ENCODE measurements at places on chromosomes 6 and 20.

- DNase-seq = no peak
Observed at GRCh38 chr20:52410182-52410647, 218.6 kb upstream of the ZFP64 start.

DNA sequence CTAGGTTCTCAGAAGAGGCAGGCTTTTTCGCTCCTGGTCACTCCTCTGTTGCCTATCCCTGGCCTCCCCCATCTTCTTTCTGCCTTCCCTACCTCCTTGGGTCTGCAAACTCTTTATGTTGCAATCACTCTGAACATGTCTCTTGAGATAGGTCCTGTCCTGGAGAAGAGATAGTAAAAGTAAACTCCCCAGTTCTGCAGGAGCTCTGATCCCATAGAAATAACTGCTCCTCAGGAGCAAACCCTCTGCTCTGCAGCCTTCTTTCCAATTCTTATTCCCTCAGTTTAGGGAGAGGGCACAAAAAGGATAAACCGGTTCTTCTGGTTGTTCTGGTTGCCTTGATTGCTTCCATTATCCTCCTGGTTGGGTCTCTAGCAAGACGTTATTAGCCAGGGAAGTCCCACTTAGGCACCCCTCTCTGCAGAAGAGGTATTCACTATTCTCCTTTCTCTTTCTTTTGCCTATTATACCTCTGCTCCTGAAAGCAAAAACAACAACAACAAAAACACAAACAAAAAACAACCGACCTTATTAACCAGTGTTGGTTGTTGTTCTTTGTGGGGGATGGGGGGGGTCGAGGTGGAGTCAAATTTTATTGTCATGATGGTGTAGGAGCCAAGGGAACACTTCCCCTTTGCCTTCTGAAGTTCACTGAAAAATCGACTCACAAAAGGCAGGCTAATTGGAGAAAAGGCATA, 973 bp downstream of the TRIM38 start:
- no peak for DNase-seq

DNA sequence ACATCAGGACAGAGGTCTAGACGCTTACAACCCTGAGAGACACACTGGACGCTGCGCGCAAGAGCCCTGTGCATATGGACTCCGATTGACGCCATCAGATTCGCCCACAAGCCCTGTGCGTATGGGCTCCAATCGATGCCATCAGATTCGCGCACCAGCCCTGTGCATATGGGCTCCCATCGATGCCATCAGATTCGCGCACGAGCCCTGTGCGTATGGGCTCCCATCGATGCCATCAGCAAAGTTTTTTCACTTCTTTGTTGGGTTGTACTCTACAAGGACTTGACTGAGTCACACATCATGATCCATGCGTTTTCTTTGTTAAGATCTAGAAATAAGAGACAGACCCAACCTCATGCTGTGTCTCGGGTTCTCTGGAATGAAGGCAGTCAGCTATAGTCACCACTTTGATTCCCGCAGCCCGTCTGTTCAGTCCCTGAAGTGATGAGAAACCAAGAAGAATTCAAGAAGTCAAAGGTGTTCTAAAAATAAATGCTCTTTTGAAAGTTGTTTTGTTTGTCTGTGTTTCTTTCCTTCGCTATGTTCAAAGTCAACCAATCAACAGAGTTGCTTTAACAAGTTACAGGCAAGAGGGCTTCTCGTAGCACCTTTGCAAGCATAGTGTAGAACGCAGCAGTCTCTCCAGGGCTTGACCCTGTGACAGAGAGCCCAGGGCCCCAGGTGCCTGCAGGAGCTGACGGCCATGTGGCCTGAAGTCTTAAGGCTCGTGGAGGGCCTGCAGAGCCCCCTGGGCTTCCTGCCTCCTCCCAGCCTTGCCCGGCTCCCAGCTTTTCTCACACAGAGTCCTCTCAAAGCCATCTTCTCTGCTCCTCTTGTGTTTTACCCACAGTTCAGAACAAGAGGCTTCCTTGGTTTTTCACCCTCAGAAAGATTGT, 7.9 kb downstream of the RPS6KA2 start:
- no peak for DNase-seq

DNA sequence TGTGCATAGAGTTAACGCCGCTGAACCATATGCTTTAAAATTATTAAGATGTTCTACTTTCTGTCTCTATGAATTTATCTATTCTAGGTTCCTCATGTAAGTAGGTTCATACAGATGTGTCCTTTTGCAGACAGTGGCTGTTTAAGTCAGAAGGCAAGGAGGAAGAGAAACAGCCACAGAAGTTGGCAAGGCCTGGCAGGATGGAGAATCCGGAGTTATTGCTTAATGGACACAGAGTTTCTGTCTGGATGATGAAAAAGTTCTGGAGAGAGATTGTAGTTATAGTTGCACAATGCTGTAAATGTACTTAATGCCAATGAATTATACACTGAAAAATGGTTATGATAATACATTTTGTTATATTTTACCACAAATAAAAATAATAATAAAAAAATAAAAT, 283.6 kb upstream of the CNR1 start:
- DNase-seq = no peak

DNA sequence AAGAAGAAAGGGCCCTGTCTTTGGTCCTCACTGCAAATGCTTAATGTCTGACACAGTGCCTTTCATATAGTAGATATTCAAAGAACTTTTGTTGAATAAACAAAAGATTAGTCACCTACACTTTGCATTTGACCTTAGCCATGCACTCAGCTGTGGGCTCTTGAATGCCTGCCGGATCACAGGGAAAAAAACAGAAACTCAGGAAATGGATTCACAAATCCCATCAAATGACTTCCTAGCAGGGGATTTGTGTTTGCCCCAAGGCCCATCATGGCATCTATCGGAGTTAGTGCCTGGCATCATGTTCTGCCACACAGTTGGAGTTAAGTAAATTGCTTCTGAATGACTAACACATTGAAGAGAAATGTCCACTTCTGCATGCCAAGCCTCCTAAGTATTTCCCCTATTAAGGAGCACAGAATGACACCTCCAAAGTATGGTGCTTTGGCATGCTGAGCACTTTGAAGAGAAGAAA, 72.3 kb upstream of the DST start:
- no peak for DNase-seq
